Left forelimb (tissue), 1 donor: ENCODE measurements at places on chromosomes 3 and 15.

DNA sequence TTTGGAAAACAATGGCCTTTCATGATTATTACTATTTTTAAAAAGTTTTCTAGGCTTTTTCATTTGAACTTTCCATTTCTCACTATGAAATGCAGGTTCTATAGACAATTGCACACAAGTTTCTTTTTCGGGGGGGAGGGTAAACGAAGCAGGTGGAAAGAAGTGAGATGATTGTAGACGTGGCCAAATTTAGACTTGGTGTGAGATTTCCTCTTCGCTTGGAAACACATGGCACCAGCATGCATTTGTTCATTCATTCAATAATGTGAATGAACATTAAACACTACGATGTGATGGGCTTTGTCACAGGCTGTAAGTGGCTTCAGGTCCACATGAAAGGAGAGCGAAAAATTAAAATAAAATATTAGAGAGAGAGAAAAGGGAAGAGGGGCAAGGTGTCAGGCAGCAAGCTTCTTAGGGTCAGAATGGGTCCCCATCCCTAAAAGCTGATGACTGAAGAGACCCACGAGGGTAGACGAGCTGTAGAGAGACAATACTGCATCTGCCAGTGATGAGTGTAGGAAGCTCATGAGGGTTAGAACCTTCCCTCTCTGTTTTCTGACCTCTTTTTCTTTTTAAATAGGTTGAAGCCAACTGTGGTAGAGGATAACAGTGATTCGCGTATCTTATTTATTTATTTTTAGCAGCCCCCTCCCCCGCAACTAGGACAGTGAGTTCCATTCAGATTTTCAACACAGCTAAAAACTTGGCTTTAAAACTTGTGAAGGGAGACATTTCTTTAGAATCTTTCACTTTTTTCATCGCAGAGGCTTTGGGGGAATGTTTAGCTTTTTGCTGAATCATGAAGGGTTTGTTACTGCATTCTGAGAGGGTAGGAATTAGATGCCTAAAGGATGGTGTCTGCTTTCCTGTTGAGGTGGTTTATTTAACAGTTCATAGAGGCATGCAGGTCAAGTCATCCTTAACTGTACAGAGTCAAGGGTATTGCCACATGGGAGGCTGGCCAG, 36.2 kb downstream of the GAP43 start:
- no peak for DNase-seq

GRCh38 chr3:71370467-71370866, 213.1 kb downstream of the FOXP1 start:
- DNase-seq = no peak

DNA sequence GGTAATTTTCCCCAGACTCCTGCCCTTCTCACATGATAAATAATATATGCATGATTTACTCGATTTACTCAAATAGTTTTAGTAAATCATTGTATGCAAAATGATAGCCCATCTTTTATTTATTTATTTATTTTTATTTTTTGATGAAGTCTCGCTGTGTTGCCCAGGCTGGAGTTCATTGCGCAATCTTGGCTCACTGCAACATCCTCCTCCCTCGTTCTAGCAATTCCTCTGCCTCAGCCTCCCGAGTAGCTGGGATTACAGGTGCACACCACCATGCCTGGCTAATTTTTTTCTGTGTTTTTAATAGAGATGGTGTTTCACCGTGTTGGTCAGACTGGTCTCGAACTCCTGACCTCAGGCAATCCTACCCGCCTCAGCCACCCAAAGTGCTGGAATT, 343.8 kb upstream of the PLSCR5 start:
- no peak for DNase-seq

GRCh38 chr3:197957790-197958133, 2.3 kb upstream of the LMLN start:
- DNase-seq = no peak

GRCh38 chr3:47634996-47635395, 56.3 kb upstream of the CSPG5 start:
- DNase-seq = no peak

GRCh38 chr3:4981294-4981664, 2.0 kb downstream of the BHLHE40 start:
- no peak for DNase-seq

DNA sequence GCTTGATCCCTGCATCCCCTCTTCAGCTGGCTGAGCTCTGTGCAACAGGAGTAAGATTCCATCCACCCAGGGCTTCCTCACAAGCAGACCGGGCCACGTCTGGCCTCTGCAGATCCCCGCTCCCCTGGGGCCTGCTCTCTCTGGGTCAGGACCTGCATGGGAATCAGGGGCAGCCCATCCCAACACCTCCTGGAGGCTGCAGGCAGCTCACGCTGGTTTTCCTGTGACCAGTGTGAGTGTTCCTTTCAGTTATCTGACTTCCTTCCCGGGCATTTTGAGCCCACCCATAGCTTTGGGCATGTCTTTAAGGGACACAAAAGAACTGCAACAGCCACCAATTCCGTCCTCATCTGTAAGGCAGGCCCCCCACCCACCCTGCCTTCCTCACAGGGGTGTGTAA, 16.3 kb downstream of the NUP210 start:
- no peak for DNase-seq

DNA sequence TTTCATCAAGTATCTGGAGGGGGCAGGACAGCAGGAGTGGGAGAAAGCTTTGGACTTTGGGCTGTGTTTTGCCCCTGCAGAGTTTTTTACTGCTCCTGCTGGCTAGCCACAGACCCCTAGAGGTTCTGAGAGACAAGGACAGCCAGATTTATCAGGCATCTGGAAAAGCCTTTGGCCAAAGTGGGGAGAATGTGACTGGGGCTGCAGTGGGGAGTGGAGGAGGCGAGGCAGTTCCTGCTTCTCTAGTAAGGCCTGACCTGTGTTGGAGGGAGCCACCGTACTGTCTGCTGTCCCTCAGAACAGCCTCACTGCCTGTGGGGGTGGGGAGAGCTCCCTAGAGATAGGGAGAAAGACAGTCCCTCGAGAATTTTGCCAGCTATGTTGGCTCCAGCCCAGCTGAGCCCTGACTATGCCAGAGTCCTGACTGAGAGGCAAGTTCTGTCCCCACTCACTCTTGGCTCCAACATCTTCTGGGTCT, 2.2 kb downstream of the ALPK3 start:
- no peak for DNase-seq

DNA sequence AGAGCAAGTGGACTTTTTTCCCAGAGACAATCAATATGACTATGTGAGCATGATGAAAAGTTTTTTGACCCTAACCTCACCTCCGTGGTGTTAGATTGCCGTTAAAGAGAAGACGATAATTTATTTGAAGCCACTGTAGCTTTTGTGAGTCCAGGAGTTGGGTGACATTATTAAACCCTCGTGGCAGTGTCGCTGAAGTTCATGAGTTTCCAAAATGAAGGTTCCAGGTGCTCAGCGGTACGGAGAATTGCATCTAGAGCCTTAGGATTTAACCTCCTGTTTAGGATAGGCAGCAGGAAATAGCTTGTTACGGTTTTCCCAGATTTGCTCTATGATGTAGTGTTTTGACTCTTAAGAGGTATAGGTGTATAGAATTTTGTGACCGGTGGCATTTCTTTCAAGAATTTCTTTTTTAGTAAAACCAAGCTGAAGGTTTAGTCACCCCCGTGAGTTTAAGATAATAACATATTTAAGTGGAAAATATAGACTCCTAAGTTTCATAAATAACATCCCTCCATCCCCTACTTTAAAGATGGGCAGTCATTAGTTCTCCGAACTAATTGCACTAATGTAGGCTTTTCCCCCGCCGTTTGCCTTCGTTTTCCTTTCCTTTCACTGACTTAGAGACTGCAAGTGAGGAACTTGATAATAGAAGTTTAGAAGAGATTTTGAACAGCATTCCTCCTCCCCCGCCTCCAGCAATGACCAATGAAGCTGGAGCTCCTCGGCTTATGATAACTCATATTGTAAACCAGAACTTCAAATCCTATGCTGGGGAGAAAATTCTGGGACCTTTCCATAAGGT, 2.0 kb downstream of the SMC4 start:
- no peak for DNase-seq

DNA sequence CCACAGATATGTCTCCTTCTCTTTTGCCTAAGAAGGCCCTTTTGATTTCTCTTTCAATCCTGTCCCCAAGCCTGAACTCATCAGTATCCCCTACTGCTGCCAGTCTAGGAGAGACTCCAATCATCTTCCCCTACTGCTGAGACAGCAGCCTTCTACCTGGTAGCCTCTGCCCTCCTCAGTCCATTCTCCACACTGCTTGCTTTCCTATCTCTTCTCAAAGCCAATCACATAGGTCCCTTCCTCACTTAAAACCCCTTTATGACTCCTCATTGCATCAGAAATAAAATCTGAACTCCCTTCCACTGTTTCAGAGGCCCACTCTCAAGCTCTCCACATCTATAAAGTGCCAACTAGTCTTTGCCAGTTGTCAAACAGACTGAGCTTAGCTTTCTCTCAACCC, 1081.8 kb upstream of the CFAP20DC start:
- no peak for DNase-seq

DNA sequence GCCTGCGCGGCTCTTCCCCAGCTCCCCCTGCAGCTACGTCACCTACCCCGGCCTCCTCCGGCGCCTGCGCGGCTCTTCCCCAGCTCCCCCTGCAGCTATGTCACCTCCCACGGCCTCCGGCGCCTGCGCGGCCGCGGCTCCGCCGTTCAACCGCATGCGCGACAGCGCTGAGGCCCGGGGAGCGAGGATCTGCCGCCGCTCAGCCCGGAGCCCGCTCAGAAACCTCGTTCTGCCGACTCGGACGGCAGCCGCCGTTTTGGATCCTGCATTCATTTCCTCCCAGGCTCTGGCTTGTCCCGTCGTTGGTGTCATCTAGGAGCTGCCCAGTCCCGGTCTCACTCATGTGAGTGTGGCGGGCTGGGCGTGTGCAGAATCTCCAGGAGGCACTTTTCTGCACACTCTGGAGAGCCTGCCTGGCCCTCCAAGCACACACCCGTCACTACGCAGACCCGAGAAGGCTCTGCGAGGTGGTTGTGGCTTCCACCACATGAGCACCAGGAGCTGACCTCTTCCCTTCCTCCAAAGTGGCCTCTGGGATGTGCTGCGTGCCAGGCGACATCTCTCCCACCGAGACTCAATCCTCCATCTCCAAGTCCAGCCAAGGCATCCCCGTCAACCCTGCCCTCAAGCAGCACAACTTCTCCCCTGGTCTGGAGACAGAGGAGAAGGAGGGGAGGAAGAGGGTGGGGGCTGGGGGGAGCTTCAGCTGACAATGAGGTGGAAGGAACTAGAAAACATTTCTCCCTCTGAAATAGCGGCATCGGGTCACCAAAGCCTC, 165.3 kb downstream of the CHSY1 start:
- DNase-seq = no peak

DNA sequence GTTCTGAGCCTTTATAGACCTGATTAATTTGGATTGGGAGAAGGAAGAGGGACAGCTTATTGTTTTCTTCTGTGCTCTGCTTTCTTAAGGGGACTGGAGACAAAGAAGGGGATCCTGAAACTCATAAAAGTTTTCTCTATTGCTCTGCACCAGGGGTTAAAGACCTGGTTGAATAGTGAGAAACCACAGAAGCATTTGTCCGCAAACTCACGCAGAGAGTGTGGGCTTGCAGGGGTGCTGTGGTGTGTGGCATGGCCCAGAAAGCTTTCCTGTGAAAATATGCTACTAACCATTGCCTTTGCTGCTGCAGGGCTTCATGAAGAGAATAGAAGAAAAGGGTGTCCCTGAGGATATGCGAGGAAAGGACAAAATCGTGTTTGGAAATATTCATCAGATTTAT, 73.1 kb upstream of the UMPS start:
- DNase-seq = no peak

GRCh38 chr3:89107461-89108290, at the start of gene EPHA3:
TSS of gene EPHA3 (plus strand) at chr3:89107621. CDS start at chr3:89107749, 128 bp downstream.
- DNase-seq = peak; percentile 87

GRCh38 chr3:122927726-122928125, 99.8 kb downstream of the SEMA5B start:
- DNase-seq = no peak

- DNase-seq = no peak
Observed at GRCh38 chr15:29682781-29683180, 139.5 kb downstream of the TJP1 start.

DNA sequence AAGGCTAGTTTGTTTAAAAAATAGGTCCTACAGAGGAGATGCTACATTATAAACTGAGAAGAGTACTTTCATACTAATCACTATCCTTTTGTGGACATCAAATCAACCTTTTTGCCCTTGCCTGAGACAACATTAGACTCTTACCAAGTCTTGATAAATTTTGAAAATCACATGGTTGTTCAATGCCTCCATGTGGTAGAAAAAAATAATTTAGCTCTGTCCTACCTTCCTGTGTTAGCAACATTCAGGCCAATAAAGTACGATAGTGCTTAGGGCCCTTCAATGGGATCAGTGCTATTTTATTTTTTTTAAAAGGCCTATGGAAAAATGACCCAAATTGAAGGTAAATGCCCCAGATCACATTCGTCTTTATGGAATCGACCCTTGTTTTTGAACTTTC, 5.0 kb upstream of the UBE2E1 start:
- DNase-seq = no peak

DNA sequence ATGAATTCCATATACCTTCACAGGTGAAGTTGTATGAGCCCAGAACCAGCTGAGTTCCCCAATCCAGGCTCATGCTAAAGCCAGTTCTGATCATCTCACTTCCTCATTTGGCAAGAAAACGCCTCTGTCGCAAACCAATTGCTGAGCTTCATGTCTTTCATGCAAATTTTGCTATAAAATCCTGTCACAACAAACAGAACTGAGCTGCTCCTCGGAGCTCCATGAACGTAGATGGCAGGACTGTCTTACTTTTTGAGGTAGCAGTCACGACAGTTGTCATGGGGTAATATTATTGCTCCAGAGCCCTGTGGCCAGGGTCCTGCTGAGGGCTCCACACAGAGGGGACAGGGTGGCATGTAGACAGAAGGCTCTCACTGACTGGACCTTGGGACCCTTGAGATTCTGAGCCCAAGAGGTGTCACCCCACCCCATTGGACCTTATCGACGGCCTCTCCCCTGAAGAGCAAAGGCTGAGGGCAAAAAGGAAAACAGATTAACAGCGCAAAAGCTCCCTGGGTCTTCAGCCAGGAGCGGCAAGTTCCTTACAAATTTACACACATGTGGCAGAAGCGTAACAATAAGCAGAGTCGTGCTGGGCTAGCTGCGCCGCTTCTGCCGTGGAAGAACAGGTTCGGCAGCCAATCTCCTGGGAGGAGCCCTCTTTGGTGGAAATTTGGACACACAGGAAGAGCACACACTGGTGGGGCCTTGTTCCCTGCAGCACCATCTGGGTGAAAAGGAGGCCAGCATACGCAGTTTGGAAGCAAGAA, 249.2 kb downstream of the OPA1 start:
- DNase-seq = no peak

DNA sequence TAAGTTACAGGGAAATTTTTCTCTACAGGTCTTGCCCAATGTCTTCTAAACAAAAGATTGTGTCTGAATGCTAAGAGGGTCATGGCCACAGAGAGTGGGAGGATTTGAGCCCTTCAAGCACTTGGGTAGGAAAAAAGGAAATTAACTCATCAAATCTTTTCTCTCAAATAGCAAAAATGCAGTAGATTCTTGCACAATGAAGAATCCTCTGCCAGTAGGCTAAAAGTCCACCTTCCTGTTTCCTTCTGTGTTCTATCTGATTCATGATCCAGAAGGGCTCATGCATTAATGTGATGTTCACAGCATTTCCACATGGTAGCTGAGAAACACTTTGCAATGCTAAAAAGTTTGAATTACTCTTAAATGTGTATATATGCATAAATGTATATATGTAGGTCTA, 177.1 kb downstream of the CD47 start:
- DNase-seq = no peak

GRCh38 chr3:188486952-188487351, 333.0 kb downstream of the LPP start:
- no peak for DNase-seq
